Activated naive CD4-positive, alpha-beta T cell treated with anti-CD3 and anti-CD28 coated beads, Interleukin-2, amount 50 U/mL, for 16 hours (primary cell): ENCODE measurements at places on chromosomes 7 and 10.

- DNase-seq: no peak
These were observed 66.1 kb upstream of the STK17A start for GRCh38 chr7:43516581-43517342.

DNA sequence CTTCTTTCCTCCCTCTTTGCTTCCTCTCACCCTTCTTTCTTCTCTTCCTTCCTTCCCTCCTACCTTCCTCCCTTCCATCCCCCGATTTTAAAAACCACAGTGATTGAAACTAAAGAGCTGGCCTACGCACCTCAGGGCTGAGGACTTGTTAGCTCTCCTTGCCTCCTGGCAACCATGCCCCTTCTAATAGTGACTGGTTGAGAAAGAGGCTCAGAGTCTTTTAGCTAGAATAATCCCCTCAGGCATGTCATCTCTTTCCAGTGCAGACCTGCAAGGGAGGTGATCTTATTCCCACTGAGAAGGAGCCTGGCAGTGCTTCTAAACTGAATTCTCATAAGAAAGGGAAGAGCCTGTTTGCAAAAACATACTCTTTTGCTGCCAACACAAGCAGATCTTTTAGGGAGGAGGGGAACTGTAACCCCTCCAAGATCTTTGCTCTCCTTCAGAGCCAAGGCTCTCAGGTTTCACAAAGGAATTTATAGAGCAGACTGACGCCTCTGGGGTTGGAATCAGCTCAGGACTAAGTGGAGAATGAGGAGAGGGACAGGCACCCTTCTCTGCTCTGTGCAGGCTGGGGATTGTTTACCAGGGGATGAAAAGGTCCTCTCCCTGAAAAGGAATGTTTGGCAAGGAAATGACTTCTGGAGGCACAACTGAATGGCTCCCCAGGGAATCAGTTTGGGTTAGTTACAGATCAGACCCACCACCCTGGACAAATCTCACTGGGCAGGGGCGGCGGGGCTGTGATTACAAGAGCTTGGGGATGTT, 9.4 kb upstream of the ANKRD1 start:
- DNase-seq: no peak

DNA sequence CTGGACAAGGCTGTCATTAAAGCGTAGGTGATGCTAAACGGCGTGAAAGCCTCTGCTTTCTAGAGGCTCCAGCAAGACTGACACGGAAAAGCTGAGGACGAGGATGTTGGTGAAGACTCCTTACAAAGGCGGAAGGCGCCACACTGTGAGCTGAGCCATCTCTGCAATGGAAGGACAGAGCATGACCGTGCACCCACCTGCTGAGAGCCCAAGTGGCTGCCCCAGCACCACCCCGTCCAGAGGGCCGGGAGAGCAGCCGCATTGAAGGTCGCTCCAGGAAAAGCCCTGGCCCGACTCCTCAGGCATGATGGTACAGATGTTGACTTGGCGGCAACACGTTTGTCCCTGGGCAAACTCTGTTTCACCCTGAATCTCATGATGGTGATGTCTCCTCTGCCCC, 492.7 kb downstream of the DNAJB6 start:
- no peak for DNase-seq

- no peak for DNase-seq
These were observed 3.1 kb upstream of the PAPSS2 start for GRCh38 chr10:87656431-87657072.

DNA sequence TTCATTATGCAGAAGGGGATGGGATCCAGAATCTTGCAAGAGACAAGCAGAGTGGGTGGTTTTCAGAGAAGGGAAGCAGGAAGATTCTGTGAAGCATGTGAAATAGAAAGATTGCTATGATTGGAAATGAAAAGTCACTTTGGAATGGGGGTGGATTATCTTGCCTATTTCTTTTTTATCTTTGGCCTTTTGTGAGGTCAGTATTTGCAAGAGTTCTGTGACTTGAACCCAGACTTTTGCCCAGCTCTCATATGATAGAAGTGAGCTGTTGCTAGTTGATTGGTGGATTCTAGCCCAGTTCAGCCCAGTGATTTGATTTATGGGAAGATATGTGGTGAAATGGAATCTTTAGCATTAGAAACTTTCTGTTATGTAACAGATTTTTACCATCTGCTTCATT, 17.1 kb downstream of the ENTPD7 start:
- DNase-seq: no peak

GRCh38 chr7:140196361-140197217, 19.8 kb upstream of the KDM7A start:
- DNase-seq: no peak

DNA sequence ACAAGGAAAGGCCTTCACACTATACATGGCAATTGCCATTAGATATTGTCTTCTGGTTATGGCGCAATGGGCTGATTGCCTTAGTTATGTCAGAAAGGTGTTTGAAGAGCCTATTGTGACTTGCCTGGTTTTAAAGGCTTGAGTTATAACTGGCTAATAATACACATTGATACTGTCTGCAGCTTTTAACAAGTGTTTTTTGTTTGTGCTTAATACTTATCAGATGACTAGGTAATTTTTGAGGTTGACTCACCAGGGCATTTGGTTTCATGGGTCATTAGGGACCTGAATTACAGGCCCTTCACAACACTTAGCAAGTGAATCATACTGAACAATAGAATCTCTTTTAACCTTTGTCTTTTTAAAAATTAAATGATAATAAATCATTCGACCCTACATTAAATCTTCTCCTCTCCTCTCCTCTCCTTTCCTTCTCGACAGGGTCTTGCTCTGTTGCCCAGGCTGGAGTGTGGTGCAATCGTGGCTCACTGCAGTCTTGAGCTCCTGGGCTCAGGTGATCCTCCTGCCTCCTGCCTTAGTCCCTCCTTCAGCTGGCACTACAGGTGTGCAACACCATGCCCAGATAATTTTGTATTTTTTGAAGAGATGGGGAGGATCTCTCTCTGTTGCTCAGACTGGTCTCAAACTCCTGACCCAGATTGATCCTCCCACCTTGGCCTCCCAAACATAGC, 196.3 kb downstream of the JCAD start:
- DNase-seq: no peak

DNA sequence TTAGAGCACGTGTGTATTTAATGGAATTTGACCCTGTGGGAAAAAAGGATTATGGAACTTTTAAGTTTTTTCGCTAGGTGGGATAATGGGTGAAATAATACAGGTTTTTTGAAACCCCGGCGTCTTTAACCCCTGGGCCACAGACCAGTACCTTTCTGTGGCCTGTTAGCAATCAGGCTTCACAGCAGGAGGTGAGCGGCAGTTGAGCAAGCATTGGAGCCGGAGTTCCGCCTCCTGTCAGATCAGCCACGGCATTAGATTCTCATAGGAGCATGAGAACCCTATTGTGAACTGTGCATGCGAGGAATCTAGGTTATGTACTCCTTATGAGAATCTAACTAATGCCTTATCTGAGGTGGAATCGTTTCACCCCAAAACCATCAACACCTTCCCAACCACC, 28.6 kb downstream of the WAC start:
- DNase-seq: no peak

GRCh38 chr7:5397736-5398135, 25.9 kb downstream of the TNRC18 start:
- no peak for DNase-seq

- DNase-seq: no peak
These were observed 23.0 kb downstream of the BMPR1A start for GRCh38 chr10:86779220-86780017.

- no peak for DNase-seq
These were observed 114.0 kb downstream of the BBS9 start for GRCh38 chr7:33243319-33243881.

- DNase-seq: peak; percentile 36
These were observed 145.2 kb downstream of the ARID5B start for GRCh38 chr10:62046522-62047227.

DNA sequence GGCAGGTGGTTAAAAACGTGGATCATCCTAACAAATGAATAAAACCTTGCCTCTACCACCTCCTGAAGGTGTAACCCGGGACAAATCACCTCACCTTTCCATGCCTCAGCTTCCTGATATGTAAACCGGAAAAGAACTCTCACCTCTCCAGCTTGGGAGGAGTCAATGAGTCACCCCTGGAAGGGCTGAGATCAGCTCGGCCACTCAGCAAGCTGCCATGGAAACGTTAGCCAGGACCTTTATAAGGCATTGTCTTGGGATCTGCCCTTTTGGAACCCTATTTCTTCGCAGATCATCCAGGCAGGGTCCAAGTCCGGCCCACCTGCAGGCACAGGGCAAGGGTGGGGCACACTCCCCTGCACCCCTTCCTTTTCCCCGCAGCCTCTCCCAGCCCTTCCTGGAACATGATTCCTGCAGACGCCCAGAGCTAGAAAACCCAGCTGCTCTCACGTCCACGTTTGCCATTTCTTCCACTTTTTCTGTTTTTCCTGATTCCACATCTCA, 81.6 kb upstream of the PFKP start:
- DNase-seq: no peak

GRCh38 chr7:151648429-151648828, 128.7 kb upstream of the RHEB start:
- no peak for DNase-seq

GRCh38 chr7:6022707-6023106, 8.5 kb upstream of the ANKRD61 start:
- DNase-seq: no peak

GRCh38 chr7:37642028-37642540, 41.5 kb upstream of the GPR141 start:
- no peak for DNase-seq

- no peak for DNase-seq
These were observed 3.1 kb downstream of the RASGEF1A start for GRCh38 chr10:43263551-43264343.

DNA sequence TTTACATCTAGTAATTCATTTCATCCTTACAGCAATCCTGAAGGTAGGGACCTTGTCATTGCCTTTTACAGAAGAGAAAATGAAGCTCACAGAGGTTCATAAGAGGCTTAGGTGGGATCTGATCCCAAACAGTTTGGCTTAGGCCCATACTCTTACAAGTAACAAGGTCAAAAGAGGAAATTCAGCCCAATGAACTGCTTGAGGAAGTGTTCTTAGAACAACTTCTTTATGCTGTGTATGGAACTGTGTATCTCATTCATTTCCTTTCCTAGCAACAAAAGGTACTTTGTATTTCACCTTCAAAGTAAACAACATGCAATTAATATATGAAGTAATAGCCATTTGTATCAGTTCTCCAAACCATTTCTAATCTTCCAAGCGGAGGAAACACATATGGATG, 79.3 kb downstream of the AVL9 start:
- DNase-seq: no peak

DNA sequence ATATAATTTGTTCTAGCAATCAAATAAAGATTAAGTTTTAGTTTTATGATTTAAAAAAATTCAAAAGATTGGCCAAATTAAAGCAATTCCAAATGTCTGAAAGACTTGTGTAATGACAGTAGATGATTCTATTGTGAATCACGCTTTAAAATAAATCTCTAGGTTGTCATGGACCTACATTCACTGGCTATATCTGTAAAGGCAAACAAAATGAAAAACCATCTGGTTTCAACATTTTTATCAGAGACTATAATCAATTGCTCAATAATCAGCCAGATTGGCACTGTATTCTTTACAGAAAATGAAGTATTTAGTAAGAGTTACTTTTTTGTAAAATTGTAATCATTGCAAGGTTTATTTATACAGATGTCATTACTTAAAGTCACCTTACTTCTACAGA, 60.7 kb downstream of the DGKB start:
- no peak for DNase-seq

GRCh38 chr10:37478381-37478780, 353.0 kb downstream of the ANKRD30A start:
- DNase-seq: no peak

DNA sequence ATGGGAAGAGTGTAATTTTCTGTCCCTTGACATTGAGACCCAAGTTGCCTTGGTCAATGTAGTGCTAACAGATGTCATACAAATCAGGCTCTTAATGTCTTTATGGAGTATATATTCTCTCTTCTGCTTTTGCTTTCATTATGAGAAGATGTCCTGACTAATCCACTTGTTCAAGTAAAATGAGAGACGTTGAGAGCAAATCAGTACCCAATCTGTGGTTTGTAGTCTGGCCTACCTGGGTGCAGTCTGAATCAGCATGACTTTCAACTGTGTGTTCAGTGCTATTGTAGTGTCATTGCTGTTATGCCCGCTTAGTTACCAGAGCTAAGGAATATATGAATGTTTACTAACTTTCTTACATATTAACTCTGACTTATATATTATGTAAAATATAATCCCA, 612.4 kb downstream of the ANKRD7 start:
- no peak for DNase-seq

GRCh38 chr7:77653572-77653971, 42.7 kb upstream of the RSBN1L start:
- no peak for DNase-seq

- DNase-seq: no peak
These were observed 154.0 kb downstream of the PLXDC2 start for GRCh38 chr10:19970256-19970655.

DNA sequence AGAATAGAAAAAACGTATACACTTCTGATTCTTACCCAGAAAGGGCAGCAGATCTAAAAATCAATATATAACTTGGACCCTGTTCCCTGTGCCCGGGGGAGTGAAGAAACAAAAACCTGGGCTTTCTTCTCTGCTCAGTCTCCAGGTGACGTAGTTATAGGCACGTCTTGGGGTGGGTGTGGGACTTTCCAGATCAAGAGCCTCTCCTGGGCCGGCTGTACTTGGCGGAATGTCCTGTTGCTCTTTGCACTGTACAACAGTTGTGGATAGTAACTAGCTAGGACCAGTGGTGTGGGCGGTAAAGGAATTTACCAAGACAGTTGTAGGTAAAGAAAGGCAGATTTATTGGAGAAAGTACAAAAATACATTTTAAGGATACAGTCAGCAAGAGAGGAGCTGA, 40.4 kb upstream of the STEAP4 start:
- DNase-seq: no peak

DNA sequence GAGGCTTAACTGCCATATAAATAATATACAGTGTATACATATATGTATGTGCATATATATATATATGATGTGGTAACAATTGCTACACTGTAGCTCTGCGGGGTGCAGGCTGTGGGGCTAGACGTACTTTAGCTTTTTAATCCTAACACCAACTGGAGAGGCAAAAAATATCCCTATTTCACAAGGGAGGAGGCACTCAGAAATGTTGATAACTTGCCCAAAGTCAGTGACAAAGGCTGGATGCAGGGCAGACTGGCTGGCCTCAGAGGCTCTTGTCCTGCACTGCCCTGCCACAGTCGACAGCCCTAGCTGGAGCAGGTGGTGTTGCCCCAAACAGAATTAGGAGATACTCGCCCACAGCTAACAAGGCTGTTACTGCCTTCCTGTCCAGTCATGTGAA, 1.5 kb upstream of the RELN start:
- DNase-seq: no peak

- DNase-seq: no peak
These were observed 215.8 kb downstream of the SKAP2 start for GRCh38 chr7:26648554-26648953.

DNA sequence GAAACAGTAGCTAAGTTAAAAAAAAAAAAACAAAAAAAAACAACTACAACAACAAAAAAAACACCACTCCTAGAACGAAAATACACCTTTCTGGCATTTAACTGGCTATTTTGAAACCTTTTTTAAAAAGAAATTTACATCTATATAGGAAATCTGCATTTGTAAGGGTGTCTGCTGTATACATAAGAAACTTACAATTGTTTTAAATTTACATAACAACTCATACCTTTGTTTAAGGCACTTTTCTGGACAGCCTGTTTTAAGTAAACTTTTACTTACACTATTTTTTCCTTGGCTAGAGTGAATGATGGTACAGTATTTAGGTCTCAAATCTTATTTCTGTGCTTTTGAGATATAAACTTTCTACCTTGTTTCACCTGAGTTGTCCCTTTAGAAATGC, 34.0 kb upstream of the PAPSS2 start:
- no peak for DNase-seq

GRCh38 chr10:48982584-48982983, 42.9 kb upstream of the LRRC18 start:
- DNase-seq: no peak
